Caco-2 (cell line): ENCODE measurements at places on chromosomes 5 and 9.

- DNase-seq, result no peak
Measured at GRCh38 chr9:107260437-107261081, 22.5 kb upstream of the RAD23B start.

GRCh38 chr5:110335361-110336066, 391.0 kb downstream of the TMEM232 start:
- no peak for DNase-seq

DNA sequence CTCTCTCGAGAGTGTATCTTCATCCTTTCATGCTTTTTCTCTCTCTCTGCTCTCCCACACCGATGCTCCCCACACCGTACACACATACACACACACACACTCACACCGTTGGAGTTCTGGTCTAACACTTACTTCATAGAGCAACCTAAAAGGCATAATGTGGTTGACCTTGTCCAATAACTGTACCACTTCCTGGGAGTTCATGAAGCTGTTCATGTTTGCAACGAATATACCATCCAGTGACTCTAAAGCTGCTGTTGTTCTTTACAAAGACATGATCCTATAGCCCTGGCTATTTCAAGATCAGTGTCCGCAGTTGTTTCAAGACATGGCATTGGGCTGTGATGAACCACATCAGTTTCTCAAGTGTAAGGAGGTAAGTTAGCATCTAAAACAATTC, 10.0 kb downstream of the MEF2C start:
- DNase-seq, result no peak

DNA sequence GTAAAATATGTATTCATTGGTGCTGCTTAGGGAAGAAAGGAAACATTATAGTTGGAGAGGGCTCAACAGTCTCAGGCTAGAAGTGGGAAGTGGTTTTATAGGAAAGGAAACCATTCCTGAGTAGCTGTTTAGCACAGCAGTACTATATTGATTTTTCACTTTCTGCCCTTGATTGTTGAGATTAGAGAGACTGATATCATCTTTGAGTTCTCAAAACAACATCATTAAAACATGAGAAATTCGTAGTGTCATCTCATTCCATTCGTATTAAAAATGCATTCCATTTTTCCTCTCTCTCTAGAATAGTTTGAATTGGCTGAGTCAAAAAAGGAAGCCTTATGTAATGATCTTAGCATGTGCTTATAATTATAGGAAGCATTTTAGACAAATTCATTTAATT, 14.1 kb downstream of the POLR3G start:
- DNase-seq, result no peak

DNA sequence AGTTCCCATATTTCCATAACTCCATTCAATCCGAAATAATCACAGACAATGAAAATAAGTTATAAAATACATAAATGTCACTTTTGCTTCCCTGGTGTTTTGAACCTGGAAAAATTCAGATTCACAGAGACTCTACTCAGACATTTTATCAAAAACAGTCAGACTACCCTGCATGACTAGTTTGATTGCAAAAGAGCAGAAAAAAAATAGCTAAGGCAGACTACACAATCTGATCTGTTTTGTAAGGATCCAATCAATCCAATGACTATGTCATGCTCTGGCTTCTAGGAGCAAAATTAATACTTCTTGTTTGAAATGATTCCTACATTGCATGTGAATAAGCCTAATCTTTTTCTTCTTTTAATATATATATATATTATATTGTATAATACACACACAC, 1262.6 kb downstream of the EFNA5 start:
- no peak for DNase-seq
